ENCODE measurements at places on chromosomes 6 and 20.
A peak's percentile ranks its signal among the peaks of the same experiment; 100 is the strongest.

- DNase-seq, result no peak
These were observed 147.9 kb downstream of the HAO1 start for GRCh38 chr20:7792150-7792869.

- DNase-seq, result no peak
These were observed 76.3 kb downstream of the MTFR2 start for GRCh38 chr6:136173519-136174507.

DNA sequence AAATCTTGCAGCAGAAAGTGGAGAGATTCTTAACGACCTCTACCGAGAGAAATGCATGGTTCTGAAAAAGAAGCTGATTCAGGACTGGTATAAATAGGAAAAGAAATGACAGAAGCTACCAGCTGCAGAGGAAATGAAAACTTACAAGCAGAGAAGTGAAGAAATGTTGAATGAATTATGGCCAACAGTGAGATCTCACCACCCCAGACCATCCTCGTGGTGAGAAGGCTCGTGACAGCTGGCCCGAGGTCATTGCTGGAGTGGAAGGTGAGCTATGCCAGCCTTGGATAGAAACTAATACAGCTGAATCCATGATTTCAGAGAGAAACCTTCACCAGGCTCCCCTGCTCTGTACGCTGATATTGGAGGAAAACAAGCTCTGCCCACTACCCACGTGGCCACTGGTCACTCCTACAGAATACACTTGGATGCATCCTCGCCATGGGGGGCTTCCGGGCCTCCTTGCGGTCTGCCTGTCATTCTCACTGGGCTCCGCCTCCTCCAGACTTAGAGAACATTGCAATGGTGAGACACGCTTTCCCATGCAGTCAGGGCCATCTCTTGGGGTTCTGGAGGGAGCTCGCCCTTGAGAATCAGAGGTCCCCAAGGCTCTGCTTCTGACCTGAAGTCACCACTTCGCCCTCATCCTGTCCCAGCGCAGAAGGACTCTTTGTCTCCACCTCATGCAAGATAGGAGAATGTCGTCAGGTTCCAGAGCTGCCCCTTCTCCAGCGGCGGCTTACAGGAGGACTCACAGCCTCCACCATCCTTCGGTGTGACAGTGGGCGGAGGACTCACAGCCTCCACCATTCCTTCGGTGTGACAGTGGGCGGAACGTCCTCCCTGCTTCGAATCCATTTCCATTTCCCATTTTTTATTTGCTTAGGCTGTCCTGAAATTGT, 10.6 kb upstream of the TUBB2B start:
- DNase-seq, result no peak

GRCh38 chr6:71091167-71091566, 134.3 kb upstream of the B3GAT2 start:
- no peak for DNase-seq

DNA sequence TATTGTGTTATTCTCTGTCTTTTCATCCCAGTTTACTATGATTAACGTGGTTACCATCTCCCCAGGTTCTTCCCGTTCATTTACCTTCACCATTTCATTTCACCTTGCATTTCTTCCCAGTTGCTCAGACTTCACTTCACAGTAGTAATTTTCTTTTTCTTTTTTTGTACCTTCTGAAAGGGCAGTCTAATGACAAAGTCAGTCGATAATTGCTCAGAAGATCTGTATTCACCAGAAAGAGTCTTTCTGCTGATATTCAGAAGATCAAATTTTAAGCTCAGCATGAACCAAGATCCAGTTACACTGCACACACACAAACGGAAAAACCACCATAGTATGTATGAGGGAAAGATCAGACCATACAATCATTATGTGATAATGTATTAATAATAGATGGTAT, 265.5 kb downstream of the ADGB start:
- DNase-seq, result no peak

GRCh38 chr20:49928411-49929141, 7.6 kb upstream of the RNF114 start:
- DNase-seq, result peak; percentile 83

GRCh38 chr6:36912586-36912985, 26.8 kb downstream of the C6orf89 start:
- no peak for DNase-seq

DNA sequence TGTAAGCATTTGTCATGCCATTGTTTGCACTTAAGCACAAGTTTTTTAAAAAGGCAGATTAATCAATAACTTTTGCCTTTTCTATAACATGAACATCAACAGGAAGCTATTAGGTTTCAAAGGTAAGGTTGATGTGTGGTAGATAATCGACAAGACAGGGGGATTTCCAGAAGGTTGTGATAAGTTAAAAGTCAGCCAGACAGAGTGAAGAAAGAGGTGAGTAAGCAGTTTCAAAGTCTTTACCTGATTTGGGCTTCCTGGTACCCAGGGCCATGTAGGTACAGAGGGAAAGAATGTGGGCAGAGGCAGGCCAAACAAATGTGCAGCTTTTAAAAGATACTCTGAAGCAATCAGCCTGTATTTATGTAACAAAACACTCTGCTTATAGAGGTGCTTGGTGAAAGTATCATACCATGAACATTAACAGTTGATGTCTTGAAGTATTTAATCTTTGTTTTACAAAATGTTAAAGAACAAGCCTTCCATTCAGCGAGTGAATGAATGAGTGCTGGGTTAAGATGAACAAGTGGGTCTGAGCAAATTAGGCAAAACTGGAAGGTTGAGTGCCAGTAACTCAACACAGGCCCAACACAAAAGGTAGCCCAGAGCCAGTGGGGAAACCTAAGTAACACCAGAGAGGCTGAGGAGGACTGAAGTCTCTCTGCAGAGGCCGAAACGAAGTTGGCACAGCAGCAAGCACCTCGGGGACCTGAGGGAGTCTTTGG, 60.2 kb downstream of the LRRC1 start:
- no peak for DNase-seq

- no peak for DNase-seq
These were observed 36.3 kb upstream of the SULF2 start for GRCh38 chr20:47821481-47822100.

- DNase-seq, result no peak
These were observed 643.7 kb downstream of the UTRN start for GRCh38 chr6:144928847-144929246.

- no peak for DNase-seq
These were observed 1.5 kb downstream of the NDUFAF5 start for GRCh38 chr20:13786143-13786828.

DNA sequence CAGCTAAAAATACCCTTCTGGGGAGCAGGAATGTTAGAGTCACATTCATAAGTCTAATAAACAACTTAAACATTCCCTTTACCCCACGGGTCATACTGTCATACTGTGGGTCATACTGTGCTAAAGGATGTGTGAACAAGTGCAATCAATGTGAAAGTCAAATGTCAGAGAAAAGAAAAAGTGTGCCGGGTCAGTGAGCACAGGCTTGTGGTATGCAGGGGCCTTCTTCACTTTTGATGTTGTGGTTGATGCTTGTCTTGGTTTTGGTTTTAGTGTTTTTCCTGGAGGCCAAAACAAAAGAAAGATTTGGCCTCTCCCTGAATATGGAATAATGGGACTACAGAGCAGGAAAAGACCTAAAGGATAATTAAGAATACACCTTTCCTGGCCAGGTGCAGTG, 267.9 kb upstream of the PLN start:
- no peak for DNase-seq

DNA sequence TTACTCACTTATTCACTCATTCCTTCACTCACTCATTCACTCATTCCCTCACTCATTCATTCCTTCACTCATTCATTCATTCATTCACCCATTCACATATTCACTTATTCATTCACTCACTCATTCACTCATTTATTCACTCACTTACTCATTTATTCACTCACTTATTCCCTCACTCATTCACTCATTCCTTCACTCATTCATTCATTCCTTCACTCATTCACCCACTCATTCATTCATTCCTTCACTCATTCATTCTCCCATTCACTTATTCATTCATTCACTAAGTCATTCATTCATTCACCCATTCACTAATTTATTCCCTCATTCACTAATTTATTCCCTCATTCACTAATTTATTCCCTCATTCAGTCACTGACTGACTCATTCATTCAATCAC, 127.6 kb downstream of the EDN3 start:
- no peak for DNase-seq

DNA sequence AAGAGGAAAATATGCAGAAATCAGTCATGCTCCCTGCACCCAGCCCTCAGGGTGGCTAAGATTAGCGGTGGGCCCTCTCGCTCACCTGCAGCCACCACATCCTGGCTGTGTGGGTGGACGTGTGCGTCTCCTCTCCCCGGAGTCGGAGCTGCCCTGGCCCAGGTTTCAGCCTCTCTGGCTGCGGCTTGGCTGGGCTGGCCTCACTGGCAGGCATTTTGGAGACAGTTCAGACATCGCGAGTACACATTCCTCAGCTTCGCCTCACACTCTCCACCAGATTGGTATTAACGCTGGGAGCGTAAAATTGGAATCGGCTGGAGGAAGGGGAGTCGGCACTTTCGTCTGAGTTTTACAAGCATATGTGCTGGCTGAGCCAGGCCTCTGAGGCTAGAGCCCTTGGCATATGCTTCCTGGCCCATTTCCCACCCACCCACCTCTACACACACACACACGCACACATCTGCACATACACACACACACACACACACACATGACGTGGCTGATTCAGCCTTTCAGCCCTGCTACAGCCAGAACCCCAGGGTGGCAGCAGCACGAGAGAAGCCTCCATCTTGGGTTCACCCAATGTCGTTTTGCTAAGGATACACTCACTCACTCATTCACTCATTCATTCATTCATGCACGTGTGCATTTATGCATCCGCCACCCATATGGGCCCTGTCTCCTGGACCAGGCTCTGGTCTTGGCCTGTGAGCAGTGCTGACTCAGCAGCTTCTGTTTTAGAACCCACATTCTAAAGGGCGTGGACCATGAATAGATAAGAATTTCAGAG, 42.9 kb downstream of the BCAS4 start:
- DNase-seq, result no peak

DNA sequence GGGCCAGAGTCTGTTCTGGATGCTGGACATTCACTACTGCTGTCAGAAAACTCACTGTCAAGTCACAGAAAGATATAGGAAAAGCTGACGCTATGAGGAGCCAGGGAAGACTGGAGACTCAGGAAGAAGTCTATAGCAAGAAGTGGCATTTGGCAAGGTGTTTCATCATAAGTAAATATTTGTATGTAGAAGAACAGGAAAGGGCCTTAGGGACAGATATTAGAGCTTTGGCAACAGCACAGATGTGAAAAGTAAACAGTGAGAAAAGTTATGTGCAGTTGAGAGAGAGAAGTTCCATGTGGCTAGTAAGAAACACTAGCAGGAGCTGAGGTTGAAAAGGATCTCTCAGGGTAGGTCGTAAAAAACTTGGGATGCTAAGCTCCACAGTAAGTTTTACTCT, 868.9 kb downstream of the PHF3 start:
- no peak for DNase-seq

- DNase-seq, result peak; percentile 11
These were observed 28.4 kb downstream of the IL20RA start for GRCh38 chr6:137016356-137016755.

DNA sequence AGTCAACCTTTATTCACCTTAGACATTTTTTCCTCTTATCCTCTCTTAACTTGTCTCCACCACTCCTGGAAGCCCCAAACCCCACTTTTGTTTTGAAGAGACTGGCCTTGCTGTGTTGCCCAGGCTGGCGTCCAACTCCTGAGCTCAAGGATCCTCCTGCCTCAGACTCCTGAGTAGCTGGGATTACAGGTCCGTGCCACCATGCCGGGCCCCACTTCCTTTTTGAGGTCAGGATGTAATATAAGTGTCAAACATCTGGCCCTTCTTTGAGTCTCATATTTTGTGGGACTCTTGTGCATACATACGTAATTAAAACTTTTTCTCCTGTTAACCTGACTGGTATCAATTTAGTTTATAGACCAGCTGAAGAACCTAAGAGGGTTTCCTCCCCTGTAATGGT, 1.4 kb upstream of the CDK19 start:
- no peak for DNase-seq

DNA sequence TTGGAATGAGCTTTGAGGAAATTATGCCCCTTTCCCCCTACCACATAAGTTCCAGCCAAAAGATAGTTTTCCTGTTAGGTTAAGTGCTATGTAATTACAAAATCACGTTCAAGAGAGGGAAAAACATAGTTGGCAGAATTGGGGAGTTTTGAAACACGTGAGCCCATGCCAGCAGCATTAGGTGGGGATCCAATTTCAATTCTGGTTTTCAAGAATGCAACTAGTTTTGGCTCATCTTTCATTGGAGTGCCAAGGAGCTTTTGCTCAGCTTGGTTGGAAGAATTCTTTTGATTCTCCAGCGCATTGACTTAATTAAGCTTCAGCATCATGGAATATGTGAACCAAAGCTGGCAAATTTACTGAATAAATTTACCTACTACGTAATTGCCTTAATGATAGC, 95.9 kb downstream of the SAMD5 start:
- DNase-seq, result no peak

DNA sequence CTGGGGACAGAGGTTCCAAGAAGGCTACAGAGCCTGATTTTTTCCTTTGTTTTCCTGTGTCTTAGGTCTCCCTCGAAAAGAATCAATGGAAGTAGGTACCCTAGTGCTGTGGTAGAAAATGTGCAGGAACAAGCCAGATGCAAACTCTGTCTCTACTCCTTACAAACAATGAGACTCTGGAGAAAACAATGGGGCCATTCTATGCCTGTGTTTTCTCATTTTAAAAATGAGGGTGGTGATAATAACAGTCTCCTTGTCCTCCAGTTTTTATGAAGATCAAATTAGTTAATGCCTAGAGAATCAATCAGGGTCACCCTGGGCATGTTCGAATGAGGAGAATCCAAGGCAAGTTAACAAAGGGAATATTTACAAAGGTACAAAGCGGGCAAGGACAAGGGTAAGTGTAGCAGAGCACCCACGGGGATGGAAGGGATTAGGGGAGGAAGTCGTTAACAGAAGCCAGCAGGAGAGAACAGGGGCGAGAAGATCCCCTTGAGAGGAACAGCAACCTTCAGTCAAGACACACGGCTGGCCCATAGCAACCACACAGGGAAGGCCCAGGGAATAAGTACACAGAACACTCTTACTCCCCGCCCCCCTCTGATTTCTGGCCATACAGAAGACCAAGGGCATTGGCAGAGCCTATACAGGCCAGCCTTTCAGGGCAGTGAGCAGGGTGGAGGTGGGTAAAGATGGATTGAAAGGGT, 342.8 kb downstream of the PTPRT start:
- no peak for DNase-seq
